ENCODE measurements at places on chromosomes 6 and 20.

- DNase-seq = no peak
Measured at GRCh38 chr20:4234664-4235063, 219.3 kb upstream of the RNF24 start.

DNA sequence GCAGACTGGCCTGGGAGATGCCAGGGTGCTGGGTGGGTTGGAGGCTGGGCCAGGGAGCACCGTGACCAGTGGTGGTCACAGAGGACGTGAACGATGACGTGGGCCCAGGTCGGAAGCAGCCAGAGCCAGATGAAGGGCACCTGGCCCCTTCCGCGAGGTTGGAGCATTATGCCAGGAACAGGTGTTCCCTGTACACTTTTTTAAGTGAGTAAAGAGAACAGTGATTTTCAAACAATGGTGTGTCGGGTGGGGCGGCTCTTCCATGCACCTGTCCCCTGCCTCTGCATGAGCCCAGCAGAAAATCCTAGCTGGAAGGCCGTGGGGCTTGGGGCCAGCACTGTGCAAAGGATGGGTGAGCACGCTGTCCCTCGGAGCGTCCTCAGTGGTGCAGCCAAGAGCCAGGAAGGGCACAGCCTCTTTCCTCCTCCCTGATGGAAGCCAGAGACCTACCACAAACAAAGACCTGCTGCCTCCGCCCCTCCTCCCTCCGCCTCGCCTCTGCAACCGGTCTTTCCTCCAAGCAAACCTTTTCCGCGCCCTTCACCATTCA is 350.5 kb downstream of the ZFAND3 start:
- DNase-seq = no peak

GRCh38 chr6:146041282-146041681 is 12.4 kb downstream of the GRM1 start:
- DNase-seq = no peak

- DNase-seq = no peak
Measured at GRCh38 chr6:108052706-108053105, 21.8 kb downstream of the OSTM1 start.

GRCh38 chr6:83463886-83464285 is 33.0 kb upstream of the ME1 start:
- DNase-seq = no peak

- DNase-seq = no peak
Measured at GRCh38 chr6:139367810-139368351, 6.6 kb downstream of the CITED2 start.

DNA sequence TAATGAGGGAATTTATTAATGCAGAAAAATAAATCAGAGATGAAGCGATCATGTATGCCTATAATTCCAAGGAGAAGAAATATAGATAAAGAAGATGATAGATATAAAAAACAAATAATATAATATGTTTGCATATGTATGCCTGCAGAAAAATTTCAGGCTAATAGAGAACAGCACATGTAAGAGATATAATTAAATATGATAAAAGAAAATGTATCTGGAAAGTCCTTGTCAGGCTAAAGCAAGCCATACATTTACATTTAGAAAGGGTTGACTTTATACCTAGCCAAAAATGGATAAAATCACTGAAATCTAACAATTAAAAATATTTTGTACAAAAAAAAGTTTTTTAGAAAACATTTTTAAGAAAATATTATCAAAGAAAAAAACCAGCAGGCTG is 454.1 kb downstream of the C6orf118 start:
- no peak for DNase-seq

- DNase-seq = no peak
Measured at GRCh38 chr6:43687079-43687436, 533 bp downstream of the MRPS18A start.

- DNase-seq = no peak
Measured at GRCh38 chr6:131955876-131956275, 4.7 kb upstream of the CCN2 start.

- no peak for DNase-seq
Measured at GRCh38 chr6:30679765-30680535, 6.5 kb downstream of the PPP1R18 start.

DNA sequence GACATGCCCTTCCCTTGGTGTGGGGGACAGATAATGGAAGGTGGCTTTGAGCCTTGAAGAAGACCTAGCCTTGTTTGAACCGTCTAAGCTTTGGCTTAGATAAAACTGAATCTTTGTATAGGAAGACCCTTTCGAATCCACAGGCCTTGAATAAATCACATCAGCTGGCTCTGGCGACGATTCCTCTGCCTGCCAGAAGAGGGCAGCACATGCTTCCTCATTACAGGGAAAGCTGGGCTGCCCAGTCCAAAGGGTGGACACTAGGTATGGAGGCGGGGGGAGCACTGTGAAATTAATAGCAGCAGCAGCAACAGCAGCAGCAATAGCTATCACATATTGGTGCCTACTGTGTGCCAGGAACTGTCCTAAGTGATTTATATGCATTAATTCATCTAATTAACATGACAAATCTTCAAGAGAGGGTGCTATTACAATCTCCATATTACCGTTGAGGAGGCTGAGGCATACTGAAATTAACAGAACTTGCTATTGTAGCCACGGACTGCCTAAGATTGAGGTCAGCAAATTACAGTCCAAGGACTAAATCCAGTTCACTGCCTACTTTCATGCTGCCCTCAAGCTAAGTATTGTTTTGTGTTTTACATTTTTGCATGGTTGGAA is 85.1 kb downstream of the CLIC5 start:
- DNase-seq = no peak

GRCh38 chr6:11224966-11225463 is 7.5 kb downstream of the NEDD9 start:
- no peak for DNase-seq

- DNase-seq = no peak
Measured at GRCh38 chr20:61575151-61575937, 323.3 kb downstream of the CDH4 start.

- DNase-seq = no peak
Measured at GRCh38 chr20:24790746-24791283, 158.3 kb upstream of the CST7 start.

Measured in cerebellar nuclear complex (tissue), 1 donor.